NCI-H345 (cell line): ENCODE measurements at places on chromosomes 3 and 15.

DNA sequence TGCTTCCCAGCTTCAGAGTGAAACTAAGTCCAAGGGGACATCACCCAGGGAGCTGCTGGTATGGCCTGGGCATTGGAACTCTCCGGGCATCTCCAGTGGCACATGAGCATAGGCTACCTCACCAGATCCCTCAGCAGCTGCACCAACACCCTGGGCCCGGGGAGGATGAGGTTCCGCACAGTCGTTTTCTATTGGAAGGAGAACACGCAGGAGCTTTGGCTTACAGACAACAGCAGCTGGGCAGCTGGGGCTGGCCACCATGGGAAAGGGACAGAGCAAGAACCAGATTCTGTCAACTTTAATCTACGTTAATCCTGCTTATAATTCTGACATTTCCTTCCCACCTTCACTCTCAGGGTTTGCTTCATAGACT is 65.5 kb downstream of the MYO1E start:
- DNase-seq = no peak

- no peak for DNase-seq
Measured at GRCh38 chr3:99625643-99626416, 12.6 kb upstream of the COL8A1 start.

DNA sequence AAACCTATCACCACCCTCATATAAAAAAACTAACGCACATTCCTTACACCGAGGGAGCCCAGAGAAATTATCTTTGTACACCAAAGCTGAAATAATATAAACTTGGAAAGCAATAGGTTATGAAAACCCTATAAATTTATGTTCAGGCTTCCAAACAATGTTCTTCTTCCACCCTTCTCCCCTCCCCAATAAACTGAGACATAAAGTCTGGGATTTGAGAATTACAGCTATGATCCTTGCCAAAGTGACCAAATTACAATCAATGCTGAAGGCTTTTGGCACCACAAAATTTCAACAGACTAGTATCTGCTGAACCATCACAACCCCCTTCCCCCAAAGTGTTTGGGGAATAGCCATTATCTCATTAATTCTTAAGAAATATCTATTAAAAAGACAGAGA is 237.8 kb downstream of the FMN1 start:
- DNase-seq = no peak

- no peak for DNase-seq
Measured at GRCh38 chr3:147418371-147418781, 9.2 kb downstream of the ZIC1 start.

DNA sequence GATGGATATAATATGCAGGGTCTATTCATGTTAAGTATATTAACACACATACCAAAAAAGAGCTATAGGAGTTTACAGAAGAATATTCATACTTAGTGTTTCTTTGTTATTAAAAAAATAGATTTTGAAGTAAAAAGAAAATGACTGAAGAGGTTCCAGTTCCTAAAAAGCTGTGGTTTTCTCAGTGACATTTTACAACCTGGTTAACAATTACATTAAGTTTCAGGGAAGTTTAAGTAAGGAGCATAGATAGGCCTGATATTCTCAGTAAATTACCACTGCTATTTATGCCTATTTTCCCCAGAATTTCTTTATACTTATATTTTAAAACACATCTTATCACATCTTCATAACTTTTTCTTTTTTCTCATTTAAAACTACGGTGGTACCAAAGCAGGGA is 43.6 kb upstream of the SPTSSB start:
- DNase-seq = no peak

DNA sequence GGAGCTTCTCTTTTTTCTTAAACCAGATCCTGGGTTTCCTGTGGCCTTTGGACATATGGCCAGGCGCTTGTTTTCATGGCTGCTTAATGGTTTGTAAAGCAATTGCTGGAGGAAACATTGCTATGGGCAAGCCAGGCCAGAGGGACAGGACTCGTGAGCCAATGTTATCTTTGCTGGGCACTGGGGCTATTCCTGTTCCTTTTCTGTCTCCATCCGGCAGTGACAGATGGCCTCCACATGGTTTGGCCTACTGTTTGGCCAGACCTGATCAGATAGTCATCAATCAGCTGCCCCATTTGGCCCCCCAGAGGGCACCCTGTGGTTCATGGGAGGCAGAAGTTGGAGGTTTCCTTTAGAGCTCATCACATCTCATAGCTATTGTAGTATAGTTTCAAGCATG is 326.1 kb upstream of the ROPN1 start:
- no peak for DNase-seq

- DNase-seq = no peak
Measured at GRCh38 chr3:89522155-89522554, 414.7 kb downstream of the EPHA3 start.

GRCh38 chr3:38843898-38844297 is 27.9 kb upstream of the SCN10A start:
- DNase-seq = peak; percentile 18

GRCh38 chr3:23258110-23258509 is 55.0 kb downstream of the UBE2E2 start:
- no peak for DNase-seq

- no peak for DNase-seq
Measured at GRCh38 chr3:17489139-17489538, 253.3 kb downstream of the TBC1D5 start.

DNA sequence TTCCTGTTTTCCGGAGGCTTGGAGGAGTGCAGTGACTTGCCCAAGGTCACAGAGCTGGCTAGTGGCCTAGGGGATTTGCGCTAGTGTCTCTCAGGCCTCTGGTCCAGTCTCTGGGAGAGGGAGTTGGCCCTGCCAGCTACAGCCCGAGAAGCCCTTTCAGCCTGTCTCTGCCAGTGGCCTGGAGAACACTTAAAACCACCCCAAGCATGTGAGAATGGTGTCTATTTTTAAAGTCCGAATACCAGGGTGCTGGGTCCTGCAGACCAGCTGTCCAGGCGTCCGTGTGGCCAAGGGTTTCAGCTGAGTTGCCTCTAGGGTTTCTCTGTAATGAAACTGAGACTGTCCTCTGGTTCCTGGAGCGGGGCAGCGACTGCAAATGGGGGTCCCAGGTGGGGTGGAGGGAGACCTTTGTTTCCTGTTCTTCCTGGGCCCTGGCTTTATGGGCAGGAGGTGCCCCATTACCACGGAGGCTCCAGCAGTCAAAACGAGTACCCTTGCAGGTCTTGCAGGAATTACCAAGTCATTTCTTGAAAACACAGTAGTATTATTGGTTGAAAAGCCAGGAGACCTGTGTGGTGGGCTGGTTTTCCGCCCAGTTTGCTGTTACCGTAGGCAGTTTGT is 2.2 kb downstream of the CAND2 start:
- DNase-seq = no peak

DNA sequence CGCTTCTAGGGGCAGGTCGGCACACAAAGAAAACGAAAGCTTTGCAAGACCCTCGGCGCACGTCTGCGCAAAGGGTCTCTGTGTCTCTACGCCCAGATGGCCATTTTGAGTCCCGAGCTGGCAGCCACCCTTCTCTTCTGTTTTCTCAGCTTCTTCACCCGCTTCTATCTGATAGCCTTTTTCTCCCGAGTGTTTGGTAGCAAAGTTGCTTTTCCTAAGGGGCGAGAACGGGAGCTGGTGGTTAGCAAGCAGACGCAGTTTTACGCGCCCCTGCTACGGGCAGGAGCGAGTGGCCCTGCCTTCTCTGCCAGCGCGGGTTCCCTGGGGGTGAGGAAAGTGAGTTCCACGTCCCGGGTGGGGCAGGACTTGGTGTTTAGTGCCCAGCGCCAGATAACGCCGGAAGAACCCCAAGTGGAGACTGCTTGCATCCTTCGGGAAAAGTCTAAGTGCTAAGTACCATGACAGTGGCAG is 2.9 kb upstream of the MKRN2 start:
- peak; percentile 25 for DNase-seq

DNA sequence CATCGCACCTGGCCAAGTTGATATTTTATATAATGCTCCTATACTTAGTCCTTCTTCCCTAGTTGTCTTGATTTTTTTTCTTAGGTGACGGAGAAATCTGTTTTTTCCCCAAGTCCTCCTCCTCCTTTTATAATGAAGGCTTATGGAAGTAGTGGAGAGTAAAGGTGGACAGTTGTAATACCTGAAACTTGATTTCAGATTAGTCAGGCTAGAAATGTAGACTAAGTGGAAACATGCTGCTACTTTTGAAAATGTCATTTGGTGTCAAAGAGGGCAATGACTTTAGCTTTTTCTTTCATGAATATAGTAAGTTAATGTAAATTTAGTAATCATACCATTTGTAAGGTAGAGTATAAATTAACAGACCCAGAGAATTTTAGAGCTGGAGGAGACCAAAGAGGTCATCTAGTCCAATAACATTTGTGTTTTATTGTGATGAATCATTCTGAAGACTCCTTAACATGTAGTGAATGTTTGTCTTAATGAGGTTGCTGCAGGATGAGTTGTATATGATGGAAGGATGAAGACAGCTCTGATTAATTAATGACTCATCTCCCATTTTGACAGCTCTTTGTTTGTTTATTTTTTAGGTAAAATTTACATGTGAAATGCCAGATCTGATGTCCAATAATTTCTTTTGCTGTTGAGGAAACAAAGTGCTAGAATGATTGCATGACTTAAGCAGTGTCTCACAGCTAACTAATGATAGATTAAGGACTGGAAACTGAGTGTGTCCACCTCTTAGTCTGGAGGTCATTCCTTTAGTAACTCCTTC is 8.7 kb downstream of the CTDSPL2 start:
- no peak for DNase-seq

DNA sequence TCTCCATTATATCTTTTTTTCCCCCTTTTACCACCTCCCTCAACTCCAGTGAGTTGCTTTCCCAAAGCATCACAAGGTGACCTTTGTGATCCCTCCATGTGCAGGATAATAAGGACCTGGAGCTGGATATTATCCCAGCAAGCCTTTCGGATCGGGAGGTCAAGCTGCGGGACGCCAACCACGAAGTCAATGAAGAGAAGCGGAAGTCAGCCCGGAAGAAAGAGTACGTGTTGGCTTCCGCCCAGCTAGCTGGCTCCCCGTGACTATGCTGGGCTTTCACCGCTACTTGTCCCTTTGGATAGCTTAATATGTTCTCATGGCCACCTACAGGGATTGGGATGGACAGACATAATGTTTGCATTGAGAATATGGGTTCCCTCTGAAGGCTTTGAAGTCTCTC is 273.7 kb upstream of the UMPS start:
- DNase-seq = no peak

- no peak for DNase-seq
Measured at GRCh38 chr3:3069723-3070122, 40.5 kb downstream of the IL5RA start.

GRCh38 chr3:189303584-189303983 is 131.8 kb downstream of the TPRG1 start:
- DNase-seq = no peak

DNA sequence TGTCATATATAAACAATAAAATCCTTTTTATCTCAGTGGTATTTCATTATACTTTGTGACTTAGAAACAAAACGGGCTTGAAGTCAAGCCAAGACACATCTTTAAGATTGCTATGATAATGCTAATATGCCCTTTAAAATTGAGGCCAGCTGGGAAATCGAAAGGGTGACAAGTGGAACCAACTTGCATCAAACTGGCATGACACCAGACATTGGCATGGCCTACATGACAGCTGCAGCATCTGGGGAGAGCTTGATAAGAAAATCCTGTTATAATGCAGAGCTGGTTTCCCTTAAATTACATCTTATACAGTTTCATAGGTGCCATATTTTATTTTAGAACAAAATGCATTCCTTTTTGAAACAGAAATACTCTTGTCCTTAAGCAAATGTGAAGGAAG is 325.2 kb downstream of the ZBBX start:
- no peak for DNase-seq

DNA sequence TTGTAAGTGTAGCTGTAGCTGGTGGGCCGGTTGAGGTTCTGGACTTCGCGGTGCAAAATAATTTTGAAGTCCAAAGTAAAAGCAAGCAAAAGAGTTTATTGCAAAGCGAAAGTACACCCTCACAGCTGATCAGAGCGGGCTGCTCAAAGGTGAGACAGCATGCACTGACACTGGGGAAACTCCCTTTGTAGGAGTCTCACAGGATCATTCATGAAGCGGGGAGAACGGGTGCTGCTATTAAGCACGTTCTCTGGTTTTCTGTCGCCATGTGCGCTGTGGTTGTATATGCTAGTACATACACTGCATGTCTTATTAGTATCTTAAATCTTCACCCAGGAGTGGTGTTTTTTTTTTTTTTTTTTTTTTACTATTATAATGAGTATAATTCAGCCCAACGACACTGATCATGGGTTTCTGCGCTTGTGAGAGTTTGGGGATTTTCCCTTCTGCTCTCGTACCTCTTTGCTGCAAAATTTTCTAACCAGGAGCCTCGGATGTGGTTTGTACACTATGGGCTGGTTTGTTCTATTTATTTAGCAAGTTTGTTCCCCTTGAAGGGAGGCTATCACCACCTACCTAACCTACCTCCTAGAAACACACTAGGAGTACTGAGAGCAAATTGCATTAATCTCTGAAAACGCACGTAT is 1.4 kb upstream of the AP4E1 start:
- DNase-seq = no peak

DNA sequence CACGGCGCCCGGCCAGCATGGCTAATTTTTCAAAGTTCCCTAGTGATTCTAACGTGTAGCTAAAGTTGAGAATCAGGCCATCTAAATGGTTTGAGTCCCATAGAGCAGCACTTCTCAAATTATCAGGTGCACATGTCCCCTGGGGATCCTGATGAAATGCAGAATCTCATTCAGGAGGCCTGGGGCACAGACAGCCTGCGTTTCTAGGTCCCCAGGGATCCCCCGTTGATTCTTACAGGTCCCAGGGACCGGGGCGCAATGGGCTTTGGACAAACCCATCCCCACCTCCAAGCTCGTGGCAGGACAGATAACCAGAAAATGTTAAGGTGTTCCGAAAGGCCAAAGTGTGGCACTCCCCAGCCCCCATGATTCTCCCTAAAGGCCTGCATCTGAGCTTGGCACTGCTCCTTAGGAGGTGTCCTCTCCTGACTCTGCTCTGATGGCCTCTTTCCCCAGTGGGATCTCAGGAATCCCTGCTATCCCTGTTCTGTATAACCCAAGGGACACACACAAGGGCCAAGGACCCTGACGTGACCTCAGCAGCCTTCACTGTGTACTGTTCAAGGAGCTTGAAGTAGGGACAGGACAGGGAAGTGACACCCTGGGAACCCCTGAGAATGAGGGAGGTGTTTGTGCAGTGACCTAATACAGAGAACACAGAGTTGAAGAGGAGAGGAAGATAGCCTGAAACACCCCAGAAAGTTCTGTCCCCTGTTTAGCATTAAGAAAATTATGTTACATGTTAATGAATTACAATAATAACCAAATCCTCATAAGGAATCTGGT is 8.0 kb downstream of the LRRK1 start:
- no peak for DNase-seq

- DNase-seq = no peak
Measured at GRCh38 chr3:40581166-40581565, 56.4 kb downstream of the ZNF621 start.

DNA sequence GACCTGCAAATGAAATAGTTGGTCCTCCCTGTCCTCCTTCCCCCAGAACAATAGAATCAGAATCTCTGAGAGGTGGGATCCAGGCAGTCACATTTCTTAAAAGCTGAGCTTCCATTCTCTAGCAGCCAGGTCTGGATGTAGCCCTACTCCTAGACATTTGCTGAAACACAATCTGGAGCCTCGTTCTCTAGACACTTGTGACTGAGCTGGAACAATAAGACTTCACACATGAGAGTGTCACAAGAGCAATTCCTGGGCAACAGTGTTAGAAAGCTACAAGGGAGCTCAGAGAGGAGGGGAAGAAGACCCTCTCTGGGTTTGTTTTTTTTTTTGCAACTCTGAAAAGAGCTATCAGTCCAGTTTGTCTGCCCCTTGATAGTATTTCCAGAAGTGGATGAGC is 14.5 kb downstream of the CORO2B start:
- DNase-seq = no peak
